ENCODE measurements at places on chromosomes 11 and 22. TPM values are rescaled to one million over a fixed set of nuclear protein-coding genes. Genes with fewer than 3 reads are reported as not detected.

The PATE2 gene
- not detected for total RNA-seq

The PLAAT4 gene
- total RNA-seq = 49.3 TPM

The TENM4 gene
- 0.31 TPM for total RNA-seq

The GNG3 gene
- total RNA-seq = not detected

The PRR33 gene
- not detected for total RNA-seq

The RAB3IL1 gene
- 2.3 TPM for total RNA-seq

The OR4D5 gene
- not detected for total RNA-seq

The SEPTIN3 gene
- total RNA-seq = 4.5 TPM

The BIRC3 gene
- 0.27 TPM for total RNA-seq

The KRTAP5-11 gene
- not detected for total RNA-seq

The C11orf54 gene
- 8.6 TPM for total RNA-seq
